ENCODE measurements at places on chromosomes 11 and 22.

GRCh38 chr22:49606562-49607290, 220.9 kb downstream of the BRD1 start:
- no peak for DNase-seq

DNA sequence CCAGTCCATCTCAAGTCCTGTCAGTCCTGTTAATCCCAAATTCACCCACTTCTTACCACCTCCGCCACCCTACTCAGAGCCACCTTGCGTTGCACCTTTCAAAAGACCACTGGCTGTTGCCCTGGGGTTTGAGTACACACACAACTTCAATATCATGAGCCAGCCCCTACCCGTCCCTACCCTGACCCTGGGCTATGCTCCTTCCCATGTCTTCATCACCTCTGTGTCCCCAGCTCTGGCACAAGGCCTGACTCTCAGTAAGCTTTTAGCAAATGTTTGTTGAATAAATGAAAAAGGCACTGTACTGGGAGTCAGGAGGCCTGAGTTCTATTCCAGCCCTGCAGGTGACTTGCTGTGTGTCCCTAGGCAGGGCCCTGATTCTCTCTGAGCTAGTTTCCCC, 26.5 kb downstream of the OTOG start:
- no peak for DNase-seq

- no peak for DNase-seq
These were observed 51.1 kb downstream of the USP35 start for GRCh38 chr11:78239781-78240180.

GRCh38 chr11:79040348-79040747, 400.5 kb downstream of the TENM4 start:
- no peak for DNase-seq

- DNase-seq: no peak
These were observed 113.1 kb upstream of the HSD17B12 start for GRCh38 chr11:43567396-43567975.

DNA sequence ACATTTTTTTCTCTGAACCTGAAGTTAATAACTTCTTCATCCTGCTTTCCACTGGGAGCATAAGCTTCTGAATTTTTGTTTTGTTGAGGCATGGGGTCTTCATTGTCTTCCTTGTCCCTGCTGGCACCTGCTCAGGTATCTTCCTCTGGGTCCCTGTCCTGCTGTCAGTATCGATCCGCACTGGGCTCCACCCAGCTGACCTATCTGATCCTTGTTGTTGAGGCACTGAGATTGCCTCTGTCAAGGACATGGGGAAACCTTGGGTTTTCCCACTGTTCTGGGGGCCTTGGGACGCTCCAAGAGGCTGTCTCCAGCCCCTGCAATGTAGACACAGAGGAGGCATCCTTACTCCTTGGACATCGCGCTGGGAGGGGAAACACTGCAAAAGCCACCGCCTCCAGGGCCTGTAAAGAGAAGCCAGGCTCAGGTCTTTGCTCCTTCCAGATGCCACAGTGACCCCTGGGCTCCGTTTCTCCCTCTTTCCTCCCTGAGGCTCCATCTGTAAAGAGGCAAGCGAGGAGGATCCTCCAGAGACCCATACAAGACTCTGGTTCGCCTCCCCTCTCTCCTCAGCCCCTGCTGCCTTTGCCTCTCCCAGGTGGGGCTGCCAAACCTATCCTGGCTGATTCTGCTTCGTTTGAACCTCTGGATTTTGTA, 8.6 kb upstream of the RBFOX2 start:
- DNase-seq: no peak

- DNase-seq: no peak
These were observed 82.2 kb downstream of the PHF21B start for GRCh38 chr22:44927463-44928135.

DNA sequence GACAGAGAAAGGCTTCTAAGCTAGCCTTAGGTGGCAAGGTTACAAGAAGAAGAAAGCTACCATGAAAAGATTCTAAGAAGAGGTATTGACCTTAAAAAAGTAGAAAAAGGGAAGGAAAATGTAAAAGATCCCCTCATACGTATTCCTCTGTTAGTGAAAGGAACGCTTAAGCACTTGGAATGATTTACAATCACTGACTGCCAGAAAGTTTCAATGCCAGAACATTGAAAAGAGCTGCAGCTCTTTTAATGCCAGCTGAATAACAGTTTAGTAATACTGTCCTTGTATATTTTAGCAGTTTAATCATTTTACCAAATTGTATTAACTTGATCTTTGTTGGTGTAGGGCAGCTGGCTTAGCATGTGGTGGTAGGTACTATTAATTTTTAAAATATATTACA, 650.7 kb downstream of the FAM181B start:
- no peak for DNase-seq

- no peak for DNase-seq
These were observed 99.1 kb upstream of the GRAMD1B start for GRCh38 chr11:123330948-123331347.

GRCh38 chr11:46348566-46349401, 1.5 kb downstream of the DGKZ start:
- no peak for DNase-seq

DNA sequence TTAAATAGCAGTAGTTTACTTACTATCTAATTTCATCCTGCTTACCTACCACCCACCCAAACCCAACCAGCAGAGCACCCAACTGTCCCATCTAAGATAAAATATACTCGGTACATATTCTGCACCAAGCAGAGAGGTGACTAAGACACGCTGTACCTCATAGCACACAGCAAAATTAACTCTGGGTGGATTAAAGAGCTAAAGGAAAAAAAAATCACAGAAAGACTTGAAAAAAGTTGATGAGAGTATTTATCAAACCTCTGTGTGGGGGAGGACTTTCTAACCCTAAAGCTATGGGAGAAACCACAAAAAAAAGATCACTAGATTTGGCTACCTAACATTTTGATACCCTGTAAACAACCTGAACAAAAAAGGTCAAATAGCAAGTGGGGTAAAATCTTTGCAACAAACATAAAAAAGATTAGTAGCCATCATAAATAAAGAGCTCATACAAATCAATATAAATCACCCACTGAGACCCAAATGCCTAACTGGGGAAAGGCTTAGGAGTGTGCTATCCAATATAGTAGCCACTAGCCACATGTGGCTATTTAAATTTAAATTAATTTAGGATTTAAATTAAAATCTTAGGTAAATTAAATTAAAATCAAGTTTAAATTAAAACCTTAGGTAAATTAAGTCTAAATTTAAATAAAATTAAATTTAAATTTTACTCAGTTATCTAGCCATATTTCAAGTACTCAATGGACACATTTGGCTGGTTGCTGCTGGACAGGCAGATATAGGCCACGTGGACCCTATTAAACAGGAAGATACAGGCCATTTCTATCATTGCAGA, 25.6 kb upstream of the CD5 start:
- DNase-seq: no peak

- DNase-seq: no peak
These were observed 9.3 kb downstream of the ARHGEF17 start for GRCh38 chr11:73317373-73317772.

DNA sequence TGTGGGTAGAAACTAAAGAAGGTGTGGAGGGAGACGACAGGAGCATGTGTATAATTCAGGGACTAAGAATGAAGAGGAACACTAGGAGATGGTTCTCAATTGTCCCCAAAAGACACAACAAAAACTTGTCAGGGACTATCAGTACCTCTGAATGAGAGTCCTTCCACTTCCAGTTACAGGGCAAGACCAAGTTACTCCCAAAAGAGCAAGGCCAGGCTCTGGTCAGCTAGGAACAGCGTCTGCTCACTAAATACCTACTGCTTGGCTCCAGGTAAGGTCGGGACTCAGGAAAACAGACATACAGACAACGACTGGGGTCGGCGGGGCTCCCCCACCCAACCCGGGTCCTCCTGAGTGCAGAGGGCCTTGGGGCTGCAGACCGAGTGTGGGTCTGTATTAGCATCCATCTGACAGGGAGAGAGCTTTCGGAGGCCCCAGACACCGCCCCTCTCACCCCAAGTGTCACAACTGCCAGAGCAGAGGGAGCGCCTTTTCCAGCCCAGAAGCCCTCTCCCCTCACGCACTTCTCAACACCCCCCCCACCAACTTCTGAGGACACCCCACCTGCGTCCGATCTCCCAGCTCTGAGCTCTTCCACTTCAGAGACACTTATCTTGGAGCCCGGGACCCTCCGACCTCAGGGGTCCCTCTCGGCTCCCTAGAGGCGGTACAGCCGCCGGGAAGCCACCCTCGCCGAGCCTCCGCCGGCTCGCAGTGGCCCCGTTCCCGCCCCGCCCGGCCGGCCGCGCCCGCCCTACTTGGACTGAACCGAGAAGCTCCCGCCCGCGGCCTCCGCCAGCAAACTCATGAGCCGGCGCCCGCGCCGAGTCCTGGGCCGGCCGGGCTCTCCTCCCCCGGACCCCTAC, 522 bp downstream of the RHOG start:
- DNase-seq: no peak

DNA sequence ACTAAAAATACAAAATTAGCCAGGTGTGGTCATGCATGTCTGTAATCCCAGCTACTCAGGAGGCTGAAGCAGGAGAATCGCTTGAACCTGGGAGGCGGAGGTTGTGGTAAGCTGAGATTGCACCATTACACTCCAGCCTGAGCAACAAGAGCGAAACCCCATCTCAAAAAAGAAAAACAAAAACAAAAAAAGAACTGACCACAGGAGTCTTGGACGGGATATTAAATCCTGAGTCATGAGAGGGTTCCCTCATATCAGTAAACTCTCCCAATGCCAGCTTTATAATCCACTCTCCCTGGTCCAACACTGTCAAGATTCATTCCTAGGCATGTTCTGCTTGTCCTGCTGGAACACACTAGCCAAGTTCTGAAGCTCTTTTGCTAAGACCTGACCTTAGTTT, 61.5 kb upstream of the EP300 start:
- no peak for DNase-seq

DNA sequence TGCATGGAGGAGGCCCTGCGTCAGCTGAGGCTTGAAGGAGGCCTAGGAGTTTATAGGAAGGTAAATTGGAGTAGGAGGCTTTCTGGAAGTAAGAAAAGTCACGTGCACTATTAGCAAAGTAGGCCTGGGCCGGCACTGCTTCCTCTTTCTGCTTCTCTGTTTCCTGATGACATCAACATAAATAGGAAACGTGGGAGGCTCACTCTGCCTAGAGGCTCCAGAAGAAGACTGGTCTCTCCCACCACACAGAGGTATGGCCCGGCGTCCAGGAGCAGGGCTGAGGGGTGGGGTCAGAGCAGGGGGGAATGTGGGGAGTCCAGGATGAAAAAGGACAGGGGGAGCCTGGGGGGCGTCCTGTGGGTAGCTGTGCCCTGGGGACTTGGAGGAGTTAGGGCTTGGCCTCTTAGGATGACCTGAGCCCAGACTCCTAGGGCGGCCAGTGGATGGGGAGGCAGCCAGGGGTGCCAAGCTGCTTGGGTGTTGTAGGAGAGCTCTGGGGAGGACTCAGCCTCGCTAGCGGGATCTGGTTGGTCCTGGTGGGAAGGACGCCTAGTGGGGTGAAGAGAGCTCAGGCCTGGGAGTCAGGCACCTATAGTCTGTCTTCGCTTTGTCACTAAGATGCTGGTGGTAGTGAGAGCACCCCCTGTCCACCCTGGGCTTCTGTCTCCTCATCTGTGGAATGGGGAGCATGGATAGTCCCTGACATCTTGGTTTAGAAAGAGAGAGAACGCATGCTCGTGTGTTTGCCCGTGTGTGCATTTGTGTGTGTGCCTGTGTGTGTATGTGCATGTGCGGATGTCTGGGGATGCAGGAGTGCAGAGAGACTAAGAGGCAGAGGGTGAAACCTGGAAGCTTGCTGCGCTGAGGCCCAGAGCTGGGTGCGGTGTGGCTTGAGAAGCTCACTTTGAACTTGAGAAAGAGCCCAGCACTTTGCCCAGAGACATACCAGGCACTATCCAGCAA, at the start of gene CSF2RB:
CSF2RB (plus strand) TSS at position 202 of the 963 bp plus-strand sequence. CDS start 8,580 bp downstream, outside the sequence.
- no peak for DNase-seq

GRCh38 chr22:40813912-40814315, 5.2 kb downstream of the SLC25A17 start:
- no peak for DNase-seq

- DNase-seq: peak; percentile 44
These were observed 353.9 kb upstream of the DDI1 start for GRCh38 chr11:103682318-103683184.

DNA sequence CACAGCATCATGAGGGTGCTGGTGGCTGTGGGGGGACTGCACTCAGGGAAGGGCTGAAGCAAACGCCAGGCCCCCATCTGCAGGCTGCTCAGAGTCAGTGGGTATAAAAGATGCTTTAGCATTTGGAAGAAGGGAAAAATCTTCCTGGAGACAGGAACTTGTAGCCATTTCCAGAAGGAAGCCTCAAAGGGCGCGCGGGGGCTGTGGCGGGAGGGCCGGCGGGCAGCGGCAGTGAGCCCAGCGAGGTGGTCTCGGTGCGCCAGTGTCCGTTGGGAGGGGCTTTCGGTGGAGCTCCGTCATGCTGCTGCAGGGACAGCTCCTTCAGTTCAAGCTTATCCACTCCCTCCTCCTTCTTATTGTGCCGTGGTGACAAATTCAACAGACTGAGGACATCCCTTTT, 63.0 kb upstream of the PITPNB start:
- DNase-seq: no peak

DNA sequence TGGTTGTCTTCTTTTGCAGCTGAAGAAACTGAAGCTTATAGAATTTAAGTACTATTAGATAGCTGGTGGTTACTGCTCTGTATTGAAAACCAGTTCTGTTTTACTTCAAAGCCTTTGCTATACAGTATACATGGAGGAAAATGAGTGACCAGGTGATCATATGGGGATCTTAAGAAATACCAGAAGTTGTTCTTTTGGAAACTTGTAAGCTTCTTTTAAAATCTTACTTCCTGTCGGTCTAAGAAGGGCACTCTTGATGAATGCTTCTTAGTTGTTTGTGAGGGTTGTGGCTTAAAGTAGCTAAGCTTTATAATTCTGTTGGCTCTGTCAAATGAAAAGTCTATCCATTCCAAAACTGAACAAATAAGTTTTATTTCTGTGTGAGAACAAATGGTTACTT, 55.2 kb downstream of the PDE3B start:
- no peak for DNase-seq

- DNase-seq: no peak
These were observed 24.8 kb downstream of the ADAMTS15 start for GRCh38 chr11:130473056-130473794.

DNA sequence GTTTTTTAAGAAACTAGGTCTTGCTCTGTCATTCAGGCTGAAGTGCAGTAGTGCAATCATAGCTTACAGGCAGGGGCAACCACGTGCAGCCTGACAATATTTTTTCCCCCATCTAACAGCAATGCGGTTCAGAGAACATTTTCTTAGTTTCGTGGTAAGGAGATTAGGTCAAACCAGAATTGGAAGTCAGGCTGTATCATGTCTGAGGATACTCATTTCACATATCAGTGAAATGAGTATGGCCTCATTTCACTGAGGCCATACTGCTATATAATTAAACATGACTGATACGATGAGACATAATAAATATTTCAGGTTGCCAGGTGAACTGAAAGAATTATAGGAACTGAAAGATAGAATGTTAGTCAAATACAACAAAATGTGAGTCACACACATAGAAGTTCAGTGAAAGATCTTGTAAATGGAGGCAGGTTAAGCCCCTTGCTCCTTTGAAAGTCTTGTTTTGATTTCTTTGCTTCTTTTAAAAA, 32.5 kb upstream of the IZUMO1R start:
- DNase-seq: no peak
